ENCODE measurements at places on chromosomes 2 and 18.

GRCh38 chr2:201964631-201965206 lies 68.9 kb upstream of the FZD7 start:
- peak; percentile 46 for DNase-seq

DNA sequence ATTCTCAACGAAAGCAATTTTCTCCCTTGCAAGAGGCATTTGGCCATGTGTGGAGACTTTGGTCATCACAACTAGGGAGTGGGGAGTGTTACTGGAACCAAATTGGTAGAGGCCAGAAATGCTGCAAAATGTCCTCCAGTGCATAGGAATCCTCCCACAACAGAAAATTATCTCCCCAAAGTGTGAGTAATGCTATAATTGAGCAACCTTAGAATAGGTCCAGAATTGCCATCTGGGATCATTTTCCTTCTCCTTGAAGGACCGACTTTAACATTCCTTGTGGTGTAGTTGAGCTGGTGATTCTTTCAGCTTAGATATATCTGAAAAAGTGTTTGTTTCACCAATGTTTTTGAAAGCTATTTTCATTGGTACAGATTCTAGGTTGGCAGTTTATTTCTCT lies 111.2 kb upstream of the SMIM21 start:
- peak; percentile 3 for DNase-seq

GRCh38 chr18:1906421-1906820 lies 664.9 kb downstream of the METTL4 start:
- no peak for DNase-seq

DNA sequence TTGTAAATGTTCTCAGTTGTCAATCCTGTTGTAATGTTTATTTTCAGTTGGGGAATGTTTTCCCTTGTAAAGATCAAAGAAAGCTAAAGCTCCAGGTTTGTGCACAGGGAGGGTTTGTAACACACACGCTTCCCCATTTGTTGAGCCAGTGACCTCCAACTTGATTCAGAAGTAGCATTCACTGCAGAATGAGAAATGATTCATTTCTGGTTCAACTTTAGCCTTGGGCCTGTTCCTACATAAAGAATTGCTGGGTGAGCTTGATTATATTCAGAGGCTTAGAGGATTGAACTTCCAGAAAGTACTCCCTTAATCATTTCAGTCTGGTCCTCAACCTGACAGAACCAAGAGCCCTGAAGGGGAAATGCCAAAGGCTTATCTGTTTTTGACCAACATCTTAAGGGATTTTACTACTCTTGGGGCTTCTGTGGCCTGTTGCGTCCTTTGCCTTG lies 70.6 kb upstream of the CAVIN2 start:
- DNase-seq = no peak

- no peak for DNase-seq
Observed at GRCh38 chr2:65724336-65724735, 291.9 kb upstream of the SPRED2 start.

DNA sequence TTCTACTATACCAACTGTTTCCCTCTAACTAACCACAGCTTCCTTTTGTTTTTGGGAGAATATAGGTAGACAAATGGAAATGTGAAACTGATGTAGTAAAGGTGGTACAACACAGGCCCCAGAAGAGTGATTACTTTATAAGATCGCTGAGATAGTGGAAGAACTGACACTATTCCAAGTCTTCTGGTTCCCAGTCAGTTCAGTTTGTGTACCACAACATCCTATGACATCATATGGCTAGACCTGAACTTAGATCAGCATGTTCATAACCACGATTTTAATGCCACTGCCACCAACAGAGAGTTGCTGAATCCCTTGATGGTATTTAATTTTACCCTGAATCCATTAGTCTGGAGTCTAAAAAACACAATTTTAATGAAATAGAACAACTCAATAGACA lies 328.9 kb downstream of the GPD2 start:
- DNase-seq = no peak

DNA sequence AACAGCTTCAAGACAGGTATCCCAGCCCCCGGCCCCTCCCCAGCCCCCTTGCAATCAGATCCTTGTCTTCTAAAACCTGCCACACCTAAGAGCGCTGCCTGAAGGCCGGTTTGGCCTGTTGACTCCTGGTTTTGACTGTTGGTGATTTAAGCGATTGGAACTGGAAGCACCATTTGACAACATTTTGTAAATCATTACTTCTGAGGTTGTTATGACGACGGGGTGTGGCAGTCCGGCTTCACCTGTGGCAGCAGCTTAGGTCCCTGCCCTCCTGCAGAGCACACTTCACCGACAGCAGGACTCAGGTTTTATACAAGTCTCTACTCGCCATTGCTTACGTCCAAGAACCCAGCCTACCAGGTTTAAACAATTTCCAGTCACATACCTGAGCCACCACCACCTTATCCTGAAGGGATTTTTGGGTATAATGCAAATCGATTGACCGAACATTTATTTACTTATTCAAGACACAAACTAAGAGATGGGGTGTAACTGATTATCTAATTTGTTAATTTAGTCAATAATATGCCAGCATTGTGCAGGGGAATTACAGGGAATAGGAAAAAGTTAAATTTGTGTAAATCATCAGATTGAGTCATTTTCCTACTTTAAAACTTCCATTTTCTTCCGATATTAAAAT lies 707 bp upstream of the DGUOK start:
- no peak for DNase-seq

GRCh38 chr2:231163011-231163410 lies 35.4 kb upstream of the ARMC9 start:
- no peak for DNase-seq

- DNase-seq = no peak
Observed at GRCh38 chr18:3879836-3880120, 429.8 kb downstream of the TGIF1 start.

DNA sequence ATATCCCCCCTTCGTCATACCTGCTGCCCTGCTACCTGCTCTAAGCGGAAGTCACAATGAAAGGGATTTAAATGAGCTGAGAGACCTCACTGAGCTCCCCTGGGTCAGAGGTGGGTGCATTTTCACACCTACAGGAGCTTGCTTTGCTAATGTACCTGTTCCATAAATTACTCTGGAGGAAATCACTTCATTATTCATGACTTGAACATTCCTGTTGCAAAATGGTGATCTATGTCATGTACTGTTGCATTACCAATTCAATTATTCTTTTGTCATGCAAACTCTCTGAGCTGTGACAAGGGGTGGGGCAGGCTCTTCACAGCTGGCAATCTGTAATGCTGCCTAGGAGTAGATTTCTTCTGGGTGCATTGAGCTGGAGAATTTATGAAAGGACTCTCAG lies 761.3 kb downstream of the TSN start:
- DNase-seq = no peak

DNA sequence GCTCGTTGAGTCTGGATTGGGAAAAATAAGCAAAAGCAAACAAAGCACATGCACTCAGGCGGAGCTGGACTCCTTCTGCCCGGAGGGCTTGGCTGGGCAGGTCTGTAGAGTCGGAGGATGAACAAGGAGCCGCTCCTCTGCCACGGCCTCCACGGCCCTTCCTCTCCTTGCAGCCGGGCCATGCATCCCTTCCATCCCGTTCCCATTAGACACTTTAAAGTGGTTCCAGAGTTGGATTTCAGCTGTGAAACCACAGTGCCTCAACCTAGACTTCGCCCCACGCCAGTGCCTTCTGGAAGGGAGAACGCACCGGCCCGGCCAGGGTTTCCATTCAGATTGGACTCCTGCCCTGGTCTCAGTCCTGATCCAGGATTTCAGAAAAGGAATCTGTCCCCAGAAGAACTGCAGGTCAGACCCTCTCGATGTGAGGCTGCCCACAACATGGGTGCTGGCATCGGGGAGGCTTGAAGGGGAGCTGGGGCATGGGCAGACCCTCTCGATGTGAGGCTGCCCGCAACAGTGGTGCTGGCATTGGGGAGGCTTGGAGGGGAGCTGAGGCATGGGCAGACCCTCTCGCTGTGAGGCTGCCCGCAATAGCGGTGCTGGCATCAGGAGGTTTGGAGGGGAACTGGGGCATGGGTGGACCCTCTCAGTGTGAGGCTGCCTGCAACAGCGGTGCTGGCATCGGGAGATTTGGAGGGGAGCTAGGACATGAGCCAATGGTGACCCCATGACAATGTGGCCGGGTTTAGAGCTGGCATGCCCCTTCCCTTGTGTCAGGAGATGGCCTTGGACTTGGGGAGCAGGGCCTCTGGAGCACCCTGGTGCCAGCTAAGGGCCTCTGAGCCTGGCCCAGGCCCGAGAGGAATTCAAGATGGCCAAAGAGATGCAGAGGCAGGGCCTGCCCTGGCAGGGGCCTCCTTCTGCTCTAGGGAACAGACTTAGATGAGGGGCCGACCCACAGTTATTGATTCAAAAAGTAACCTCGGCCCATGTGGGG lies 304.5 kb downstream of the NDUFA10 start:
- DNase-seq = no peak

DNA sequence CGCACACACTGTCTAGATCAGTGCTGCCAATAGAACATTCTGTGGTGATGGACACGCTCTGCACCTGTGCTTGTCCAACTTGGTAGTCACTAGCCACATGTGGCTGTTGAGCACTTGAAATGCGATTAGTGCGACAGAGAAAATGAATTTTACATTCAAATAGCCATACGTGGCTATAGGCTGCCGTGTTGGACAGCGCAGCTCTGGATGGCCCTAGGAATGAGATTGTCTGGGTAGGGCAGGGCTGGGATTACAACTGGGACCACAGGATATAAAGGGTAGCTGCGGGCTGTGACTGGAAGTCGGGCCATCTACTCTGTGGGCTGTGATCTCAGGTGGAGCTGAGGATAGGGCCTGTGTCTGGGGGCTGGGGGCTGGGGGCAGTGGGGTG lies 5.2 kb downstream of the ASIC4 start:
- DNase-seq = no peak

- no peak for DNase-seq
Observed at GRCh38 chr2:30382995-30383394, 64.1 kb upstream of the LCLAT1 start.

GRCh38 chr2:235752846-235753245 lies 259.0 kb downstream of the AGAP1 start:
- no peak for DNase-seq

- no peak for DNase-seq
Observed at GRCh38 chr2:205878999-205879762, 196.9 kb downstream of the NRP2 start.

DNA sequence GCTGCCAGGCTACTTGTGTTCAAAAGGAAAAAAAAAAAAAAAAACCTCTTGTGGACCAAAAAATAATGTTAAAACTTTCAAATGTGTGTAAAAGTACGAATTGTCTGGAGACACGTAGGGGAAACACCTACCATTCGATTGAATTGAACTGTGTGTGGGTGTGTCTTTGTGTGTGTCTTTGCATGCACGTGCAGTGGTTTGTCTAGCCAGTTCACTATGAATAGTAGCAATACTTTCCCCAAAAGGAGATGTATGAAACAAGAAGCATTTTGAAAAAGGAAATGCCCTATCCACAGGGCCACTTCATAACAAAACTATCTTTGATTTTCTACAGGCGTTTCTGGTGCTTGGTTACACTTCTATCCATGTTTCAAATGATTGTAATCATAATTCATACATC lies 186.8 kb downstream of the RPRM start:
- DNase-seq = no peak

- DNase-seq = no peak
Observed at GRCh38 chr2:180205621-180206235, 198.6 kb upstream of the CWC22 start.

DNA sequence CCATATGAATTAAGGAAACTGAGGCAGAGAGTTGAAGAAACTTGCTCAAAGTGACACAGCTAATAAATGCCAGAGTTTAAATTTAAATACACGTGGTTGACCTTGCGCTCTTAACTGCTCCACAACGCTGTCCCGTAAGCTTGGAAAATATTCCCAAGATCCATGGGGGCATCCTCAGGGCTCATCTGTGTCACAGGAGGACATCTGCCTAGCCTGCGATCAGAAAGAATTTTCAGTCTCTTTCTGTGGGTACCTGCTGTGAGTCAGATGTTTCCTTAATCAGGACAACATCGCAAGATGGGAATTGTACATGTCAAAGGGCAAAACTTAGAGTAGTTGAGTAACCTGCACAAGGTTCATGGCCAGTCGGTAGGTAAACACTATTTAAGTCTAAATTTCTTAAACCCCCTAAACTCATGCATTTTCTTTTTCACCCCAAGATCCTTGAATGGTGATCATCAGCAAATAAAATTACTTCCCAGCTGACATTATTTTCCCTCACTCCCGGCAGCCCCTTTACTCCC lies 1.4 kb downstream of the CMPK2 start:
- DNase-seq = no peak

- no peak for DNase-seq
Observed at GRCh38 chr18:10317864-10318690, 136.4 kb upstream of the APCDD1 start.

DNA sequence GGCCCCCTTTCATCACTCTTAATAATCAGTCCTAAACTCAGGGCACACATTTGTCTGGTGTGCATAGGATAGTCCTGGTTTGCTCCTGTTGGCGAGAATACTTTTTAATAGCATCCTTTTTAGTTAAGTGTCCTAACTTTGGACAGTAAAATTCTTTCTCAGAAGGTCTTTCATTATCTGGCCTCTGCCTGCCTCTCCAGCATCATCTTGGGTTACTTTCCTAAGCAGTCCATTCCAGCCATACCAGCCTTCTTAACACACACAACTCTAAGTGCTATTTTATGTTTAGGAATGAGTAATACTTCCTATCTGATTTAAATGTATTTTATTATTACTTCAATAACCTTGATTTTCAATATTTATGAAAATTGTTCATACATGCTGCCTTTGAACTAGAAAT lies 151.0 kb downstream of the ACOXL start:
- DNase-seq = no peak

DNA sequence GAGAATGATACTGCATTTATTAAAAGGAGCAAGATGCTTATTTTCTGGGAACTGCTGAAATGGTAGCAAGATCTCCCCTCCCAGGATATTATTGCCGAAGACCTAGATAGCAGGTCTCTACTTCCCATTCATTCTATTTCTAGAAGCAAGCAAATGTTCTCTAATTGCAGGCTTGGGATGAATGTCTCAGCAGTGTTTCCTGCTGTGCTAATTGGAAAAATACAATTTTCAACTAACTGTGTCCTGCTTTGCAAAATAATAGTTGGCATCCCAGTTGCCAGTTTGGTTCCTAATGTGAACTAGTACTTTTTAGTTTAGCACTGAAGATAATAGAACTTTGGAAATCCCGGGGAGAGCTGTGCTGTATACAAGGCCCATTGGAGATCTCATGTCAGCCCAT lies 26.1 kb downstream of the SLC20A1 start:
- DNase-seq = no peak

- DNase-seq = no peak
Observed at GRCh38 chr2:11100976-11101375, 54.3 kb upstream of the SLC66A3 start.

DNA sequence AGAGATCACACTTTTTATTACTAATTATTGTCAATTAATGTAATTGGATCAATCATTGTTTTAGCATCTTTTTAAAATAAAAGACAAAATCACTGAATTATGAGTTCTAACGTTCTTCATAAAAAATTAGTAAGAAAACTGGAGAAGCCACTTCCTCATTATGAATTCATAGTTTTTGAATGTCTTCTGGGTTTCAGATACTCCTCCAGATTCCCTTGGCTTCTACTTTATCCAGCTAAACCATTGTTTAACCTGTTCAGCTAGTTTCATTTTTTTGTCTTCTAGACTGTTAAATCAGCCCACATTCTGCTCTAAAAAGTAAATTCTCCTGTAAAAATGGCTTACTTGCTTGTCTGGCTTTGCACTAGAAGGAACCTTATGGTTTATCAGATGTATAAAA lies 753.4 kb upstream of the ACVR2A start:
- no peak for DNase-seq

- DNase-seq = no peak
Observed at GRCh38 chr2:10276481-10277292, 26.0 kb upstream of the HPCAL1 start.

GRCh38 chr2:48175656-48176055 lies 269.4 kb upstream of the FBXO11 start:
- no peak for DNase-seq

Data from A172 (cell line).